Frontal cortex (tissue), 4 donors: ENCODE measurements at places on chromosomes 16 and 17. TPM values are rescaled to one million over a fixed set of nuclear protein-coding genes. Genes with fewer than 3 reads are reported as not detected.

DNA sequence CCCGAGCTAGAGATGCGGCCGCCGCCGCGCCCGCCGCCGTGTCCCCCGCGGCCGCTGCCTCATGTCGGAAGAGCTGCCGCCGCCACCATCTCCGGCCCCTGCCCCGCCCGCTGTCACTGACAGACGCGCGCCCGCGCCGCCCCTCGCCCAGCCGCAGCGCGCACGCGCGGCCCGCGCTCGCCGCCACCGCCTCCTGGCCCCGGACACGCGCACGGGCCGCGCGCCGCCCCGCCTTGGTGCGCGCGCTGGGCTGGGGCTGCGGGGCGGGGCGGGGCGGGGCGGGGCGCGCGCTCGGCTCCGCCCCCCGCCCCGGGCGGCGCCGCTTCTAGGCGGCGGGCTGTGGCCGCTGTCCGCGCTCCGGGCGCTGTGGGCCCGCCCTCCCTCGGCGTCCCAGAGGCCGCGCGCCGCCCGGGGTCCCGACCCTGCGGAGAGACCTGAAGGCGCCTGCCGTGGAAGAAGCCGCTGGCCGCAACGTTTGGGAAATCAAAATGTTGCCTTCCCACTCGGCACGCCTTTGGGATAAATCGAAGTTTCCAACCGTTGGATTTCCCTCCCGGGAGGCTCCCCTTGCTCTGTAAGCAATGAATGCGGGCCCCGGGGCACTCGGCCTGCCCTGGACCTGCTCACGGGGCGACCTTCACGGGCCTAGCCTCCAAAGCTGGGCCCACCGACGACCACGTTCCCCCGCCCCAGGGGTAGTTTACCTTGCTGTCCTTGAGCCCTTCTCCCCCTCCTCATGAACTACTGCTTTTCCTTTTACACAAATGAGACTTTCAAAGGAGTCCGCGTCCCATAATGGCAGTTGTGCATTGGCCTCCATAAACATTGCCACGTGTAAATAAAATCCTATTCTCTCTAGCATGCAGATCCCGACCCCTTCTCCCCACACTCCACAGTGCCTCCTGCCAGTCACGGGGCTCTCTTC, at the start of gene ADCY9:
Gene ADCY9 (minus strand): TSS at position 118 of the 925 bp plus-strand sequence. CDS start 1,000 bp downstream, outside the sequence.
- DNase-seq: peak; percentile 97

GRCh38 chr17:19928299-19928698, 49.3 kb downstream of the AKAP10 start:
- DNase-seq: no peak

- DNase-seq: no peak
Observed at GRCh38 chr17:29791336-29792080, 138.5 kb downstream of the SSH2 start.

TPSAB1 gene
- not detected for total RNA-seq

DNA sequence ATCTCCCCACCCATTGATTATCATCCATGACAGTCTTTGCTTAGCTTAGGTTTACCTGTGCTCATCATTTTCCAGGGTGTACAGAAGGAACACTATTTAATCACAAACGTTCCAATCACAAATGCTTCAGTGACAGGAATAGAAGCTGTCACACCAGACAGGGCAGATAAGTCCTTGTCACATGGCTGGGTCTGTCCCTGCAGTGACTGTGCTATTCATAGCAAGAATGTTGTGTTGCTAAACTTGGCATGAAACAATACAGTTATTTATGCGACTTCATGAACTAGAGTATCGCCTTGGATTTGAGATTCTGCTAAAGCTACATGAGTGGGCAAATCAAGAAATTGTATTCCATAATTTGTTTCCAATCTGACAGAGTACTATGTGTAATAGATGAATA, 108.4 kb downstream of the CDH13 start:
- no peak for DNase-seq

EPOP gene
- 0.82 TPM for total RNA-seq

TMEM235 gene
- total RNA-seq: not detected

GAST gene
- not detected for total RNA-seq

- DNase-seq: no peak
Observed at GRCh38 chr16:81560979-81561657, 116.5 kb downstream of the CMIP start.

DNA sequence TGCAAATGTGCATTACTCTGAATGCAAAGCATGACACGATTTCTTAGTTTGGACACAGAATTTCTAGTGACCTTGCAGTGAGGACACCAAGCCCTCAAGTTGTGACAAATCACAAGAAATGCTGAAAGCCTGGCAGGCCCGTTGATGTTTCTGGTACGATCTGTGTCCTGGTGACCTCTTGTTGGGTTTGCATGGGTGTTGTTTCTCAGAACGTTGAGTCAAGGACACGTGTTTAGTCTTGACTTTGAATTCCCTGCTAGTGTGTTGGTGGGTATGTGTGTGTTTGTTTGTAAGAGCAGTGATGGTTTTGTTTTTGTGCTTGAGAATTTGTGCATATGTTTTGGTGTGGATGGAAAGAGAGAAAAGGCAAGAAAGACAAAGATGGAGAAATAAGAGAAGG, 37.8 kb upstream of the MAF start:
- DNase-seq: no peak

DNA sequence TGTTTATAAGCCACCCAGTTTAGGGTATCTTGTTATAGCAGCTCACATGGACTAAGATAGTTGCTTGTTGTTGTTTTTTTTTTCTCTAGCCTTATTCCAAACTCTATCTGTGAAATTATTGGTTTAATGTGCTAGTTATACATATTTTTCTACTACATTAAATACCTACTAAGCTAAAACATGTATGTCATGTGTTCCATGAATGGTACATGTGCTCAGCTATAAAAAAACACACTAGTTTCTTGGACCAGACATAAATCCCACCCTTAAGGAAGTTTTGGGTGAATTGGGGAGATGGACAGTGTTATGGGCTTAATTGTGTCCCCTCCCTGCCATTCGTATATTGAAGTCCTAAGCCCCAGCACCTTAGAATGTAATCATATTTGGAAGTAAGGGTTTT, 19.8 kb downstream of the ITPRIPL2 start:
- no peak for DNase-seq

DNA sequence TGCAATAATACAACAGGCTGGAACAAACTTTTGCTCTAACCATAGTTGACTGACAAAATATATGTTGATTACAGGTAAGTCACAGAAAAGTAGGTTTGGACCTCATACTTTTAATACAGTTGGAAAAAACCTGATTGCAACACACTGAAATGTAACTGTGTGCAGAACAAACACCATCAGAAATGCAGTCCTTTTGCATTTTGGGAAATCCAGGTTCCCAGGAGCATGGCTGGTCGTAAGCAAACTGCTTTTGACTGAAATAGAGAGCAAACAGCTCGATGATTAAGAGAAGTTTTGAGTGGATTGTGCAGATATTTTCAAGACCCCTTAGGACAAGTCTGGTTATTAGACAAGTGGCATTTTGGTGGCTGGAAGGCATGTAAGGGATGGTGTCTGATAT, 8.0 kb downstream of the IGF2BP1 start:
- DNase-seq: no peak

DNA sequence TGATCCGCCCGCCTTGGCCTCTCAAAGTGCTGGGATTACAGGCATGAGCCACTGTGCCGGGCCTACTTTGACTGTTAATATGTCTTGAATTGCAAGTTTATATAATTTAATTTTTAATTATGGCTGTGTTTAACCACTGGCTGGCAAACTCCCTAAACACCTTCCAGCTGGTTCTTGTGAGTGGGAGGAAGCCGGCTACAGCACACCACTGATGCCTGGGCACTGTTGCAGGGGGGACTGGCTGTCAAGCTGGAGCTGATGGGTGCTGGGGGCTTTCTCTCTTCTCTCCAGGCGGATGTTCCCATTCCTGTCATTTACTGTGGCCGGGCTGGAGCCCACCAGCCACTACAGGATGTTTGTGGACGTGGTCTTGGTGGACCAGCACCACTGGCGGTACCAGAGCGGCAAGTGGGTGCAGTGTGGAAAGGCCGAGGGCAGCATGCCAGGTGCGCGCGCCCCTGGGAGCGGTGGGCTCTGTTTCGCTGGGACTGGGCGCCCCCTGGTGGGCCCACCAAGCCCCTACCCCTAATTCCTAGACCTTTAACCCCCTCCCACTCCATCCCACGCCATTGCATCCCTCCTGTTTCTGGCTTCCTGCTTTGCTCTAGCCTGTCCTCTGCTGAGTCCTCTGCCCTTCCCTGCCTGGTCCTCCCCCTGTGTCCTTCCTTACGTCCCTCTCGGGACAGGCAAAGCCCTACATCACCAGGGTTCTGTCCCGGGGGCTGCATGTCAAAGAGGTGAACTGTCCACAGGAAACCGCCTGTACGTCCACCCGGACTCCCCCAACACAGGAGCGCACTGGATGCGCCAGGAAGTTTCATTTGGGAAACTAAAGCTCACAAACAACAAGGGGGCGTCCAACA, 9.5 kb downstream of the TBX21 start:
- peak; percentile 6 for DNase-seq

DNA sequence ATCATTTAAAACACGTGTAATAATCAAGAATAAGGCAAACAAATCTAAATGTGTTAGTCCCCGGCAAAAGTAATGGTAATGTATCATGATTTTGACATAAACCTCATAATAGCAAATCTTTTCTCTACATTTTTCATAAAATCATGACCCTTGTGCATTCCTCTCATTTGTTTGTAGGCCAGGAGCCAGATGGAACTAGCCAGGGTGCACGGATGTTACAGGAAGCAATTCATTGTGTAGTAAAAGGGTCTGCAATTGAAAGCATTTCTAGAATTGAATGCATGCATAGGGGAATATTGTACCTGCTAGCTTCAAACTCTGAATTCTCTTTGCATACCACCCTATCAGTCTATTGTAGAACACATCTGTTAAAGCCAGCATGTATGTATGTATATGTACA, 66.6 kb downstream of the CNTNAP4 start:
- no peak for DNase-seq

SUZ12 gene
- total RNA-seq: 35.1 TPM

DNA sequence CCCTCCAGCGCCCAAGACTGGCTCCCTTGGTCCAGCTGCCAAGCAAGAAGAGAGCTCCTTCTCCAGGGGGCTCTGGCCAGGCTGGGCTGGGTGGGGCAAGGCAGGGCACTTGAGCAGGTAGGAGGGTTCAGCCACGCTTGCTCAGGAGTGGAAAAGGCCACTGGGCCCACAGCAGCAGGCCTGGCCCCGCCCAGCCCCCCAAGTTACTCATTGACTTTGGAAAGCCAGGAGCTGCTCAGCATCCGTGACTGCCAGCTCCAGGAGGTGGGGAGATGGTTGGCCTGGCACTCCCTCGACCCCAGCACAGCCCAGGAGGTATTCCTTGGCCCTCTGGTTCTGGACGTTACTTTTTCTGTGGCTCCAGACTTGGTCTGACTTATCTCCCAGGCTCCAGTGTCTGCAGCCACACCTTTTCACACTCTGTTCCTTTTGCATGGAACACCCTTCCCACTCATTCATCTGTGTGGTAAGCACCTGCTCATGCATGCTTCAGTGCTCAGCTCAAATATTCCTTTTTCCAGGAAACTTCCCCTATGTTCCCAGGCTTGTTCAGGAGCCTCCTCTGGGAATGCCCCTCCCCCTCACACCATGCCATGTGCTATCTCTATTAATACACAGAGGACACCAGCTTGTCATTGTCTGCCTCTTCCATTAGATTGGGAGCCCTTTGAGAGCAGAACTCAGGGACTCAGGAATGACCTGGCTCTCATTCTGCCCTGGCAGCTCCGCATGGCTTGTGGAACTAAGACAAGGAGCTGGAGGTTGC, at the start of gene CDH16:
Gene CDH16 (minus strand): TSS at position 83 of the 766 bp plus-strand sequence. CDS start 820 bp downstream, outside the sequence.
- DNase-seq: no peak

KRTAP29-1 gene
- not detected for total RNA-seq

TBC1D3H gene
- total RNA-seq: not detected

GRCh38 chr16:89407925-89408300, 82.4 kb downstream of the ANKRD11 start:
- no peak for DNase-seq

GRCh38 chr17:2215616-2216364, 87.8 kb downstream of the SMG6 start:
- DNase-seq: no peak

GRCh38 chr16:54216688-54217087, 69.9 kb downstream of the IRX3 start:
- no peak for DNase-seq

GNG13 gene
- total RNA-seq: not detected

DNA sequence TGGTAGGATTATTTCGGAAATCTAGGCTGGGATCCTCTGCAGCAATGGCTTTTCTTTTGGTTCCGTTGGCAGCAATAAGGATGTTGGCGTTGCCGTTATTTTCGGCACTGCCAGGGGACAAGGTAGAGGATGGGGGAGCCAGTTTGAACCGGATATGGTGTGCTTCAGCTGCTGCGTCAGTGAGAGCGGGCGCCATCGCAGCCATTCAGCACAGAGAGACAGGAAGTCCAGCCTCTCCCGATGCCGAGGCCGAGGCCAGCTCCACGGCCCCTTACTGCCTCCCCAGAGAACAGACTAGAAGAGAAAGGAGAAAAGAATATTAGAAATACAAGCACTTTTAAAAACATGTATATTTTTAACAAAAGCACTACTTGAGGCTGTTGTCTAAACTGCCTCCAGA, 21.3 kb downstream of the KANSL1 start:
- no peak for DNase-seq

DNA sequence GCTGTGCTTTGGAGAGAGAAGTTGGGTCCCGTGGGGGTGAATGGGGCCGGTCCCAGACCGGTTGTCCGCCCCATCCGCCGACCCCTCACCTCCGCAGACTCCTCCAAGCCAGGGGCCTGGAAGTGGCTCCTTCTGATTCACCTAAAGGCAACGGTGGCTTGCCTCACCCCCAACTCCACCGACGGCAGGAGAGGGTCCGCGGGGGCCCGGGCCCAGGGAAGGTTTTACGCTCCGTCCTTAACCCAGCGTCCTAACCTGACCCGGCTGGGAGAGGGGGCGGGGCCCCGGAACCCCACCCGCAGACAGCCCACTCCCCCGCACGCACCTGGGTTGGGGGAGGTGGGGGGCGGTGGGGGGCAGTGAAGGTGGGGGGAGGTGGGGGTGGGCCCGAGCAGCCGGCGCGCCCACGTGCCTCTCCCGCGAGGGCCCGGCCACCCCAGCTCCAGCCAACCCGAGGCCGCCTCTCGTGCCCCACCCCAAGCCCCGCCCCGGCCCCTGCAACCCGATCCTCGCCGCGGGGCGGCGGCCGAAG, 12.7 kb upstream of the CD300A start:
- peak; percentile 89 for DNase-seq

DNA sequence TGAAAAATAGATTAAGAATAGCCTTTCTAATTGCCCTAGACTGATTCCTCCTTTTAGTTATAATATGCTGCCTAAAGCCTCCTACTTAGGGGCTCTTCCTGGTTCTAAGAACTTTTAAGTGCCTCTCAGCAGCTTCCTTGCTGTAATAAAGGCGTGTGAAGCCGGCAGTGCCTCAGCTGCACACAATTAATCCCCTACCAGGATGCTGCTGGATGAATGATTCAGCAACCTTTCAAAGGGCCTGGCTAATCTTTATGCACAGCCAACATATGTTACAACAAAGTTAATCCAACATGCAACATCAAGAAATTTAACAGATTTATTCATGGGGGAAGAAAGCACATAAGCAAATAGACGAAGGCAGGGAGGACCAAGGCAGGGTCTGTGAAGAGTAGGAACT, 145.2 kb downstream of the PMP22 start:
- no peak for DNase-seq

- DNase-seq: no peak
Observed at GRCh38 chr16:12871784-12872183, 29.6 kb upstream of the SHISA9 start.

GRCh38 chr17:38587947-38588787, 17.6 kb downstream of the SRCIN1 start:
- DNase-seq: no peak
